ENCODE measurements at places on chromosomes 13 and 19.

GRCh38 chr19:46014941-46015686, 7.7 kb downstream of the PGLYRP1 start:
- peak; percentile 82 for DNase-seq

GRCh38 chr19:14135985-14136508, 342 bp downstream of the ASF1B start:
- no peak for DNase-seq

- DNase-seq, result no peak
These were observed 184.7 kb downstream of the COG6 start for GRCh38 chr13:39840201-39840600.

- no peak for DNase-seq
These were observed 49.5 kb upstream of the KPNA3 start for GRCh38 chr13:49841964-49842363.

DNA sequence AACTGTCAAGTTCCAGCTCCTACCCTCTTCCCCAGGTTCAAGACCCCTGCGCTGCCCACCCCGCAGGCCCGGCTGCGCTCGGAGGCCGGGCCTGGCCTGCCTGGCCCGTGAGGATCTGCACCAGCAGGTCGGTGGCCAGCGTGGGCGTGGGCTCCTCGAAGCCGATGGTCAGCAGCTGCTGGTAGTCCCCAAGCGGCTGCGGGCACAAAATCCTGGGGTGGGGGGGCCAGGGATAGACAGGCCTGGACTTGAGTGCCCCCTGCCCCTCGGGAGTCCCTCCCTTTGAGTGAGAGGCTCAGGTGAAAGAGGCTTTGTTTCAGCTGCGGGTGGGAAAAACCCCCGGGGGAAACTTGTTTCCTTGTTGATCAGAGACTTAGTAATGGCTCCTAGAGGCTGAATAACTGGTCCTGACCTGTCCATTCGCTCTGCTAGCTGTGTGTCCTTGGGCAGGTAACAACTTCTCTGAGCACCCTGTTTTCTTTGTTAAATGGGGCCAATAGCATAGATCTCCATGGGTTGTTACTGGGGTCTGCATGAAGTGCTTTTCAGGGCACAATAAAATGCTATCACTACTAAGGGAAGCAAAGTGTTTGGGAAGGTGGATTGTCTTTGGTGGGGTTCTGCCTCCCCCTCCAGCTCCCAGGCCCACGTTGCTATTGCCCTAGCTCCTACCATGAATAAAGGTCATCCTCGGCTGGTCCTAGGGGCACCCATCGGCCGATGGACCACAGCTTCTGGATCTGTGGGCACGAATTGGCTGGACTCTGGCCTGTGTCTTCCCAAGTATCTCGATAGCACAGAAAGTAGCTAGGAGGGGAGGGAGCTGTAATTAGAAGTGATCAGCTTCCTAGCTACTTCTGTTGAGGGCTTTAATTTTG, 3.5 kb downstream of the C19orf67 start:
- no peak for DNase-seq

DNA sequence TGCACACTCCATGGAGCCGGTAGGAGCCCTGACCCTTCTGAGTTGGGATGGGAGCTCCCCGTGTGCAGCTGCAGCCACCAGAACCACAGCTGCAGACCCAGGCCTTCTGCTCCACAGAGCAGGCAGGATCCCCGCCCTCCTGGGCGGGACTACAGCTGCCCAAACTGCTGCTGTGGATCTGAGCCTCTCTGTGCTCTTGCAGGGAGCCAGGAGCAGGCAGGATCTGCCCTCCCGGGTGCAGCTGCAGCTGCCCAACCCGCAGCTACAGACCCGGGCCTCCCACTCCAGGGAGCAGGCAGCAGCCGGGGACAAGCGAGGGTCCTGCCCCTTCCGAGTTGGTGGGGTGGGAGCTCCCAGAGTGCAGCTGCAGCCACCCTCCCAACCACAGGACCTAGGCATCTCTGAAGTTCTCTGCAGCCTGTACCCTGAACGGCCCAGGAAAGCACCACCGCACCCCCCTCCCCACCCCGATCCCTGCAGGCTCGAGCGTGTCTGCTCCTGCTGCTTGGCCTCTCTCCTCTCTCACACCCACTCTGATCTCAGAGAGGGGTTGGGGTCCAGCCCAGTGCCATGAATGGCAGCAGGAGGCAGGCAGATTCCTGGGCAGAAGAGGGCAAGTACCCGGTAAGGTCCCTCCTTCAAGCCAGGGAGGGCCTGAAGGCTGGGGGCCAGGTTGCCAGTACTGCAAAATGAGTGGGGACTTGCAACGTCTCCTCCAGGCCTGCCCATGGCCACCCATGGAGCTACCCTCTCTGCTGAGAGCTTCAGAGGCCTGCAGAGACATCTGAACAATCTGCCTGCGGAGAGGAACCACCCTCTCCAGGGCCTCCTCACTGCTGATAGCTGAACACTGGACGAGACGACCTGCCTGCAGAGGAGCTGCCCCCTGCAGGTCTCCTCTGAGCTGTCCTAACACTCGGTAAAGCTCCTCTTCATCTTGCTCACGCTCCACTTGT, 16.4 kb upstream of the EMP3 start:
- DNase-seq, result no peak

- no peak for DNase-seq
These were observed 382.9 kb downstream of the OLFM4 start for GRCh38 chr13:53411463-53411862.

- no peak for DNase-seq
These were observed 741.0 kb downstream of the UQCRFS1 start for GRCh38 chr19:28471731-28472510.

- DNase-seq, result no peak
These were observed at the start of gene ARL11 for GRCh38 chr13:49627831-49628652. ARL11 (plus strand) TSS chr13:49628507; CDS start chr13:49630448, 1,941 bp downstream.

- DNase-seq, result no peak
These were observed 150.1 kb upstream of the TSC22D1 start for GRCh38 chr13:44726214-44726613.

GRCh38 chr13:51240178-51240577, 18.0 kb downstream of the FAM124A start:
- no peak for DNase-seq
